GF-D8 (cell line): ENCODE measurements at places on chromosomes 5 and 9.

GRCh38 chr9:19028835-19029451, 4.1 kb downstream of the SAXO1 start:
- no peak for DNase-seq

GRCh38 chr5:85921590-85921989, 696.2 kb upstream of the COX7C start:
- no peak for DNase-seq

- DNase-seq: no peak
Measured at GRCh38 chr5:55278778-55279177, 28.7 kb downstream of the DHX29 start.

- no peak for DNase-seq
Measured at GRCh38 chr5:133706506-133707430, 94.4 kb upstream of the FSTL4 start.

DNA sequence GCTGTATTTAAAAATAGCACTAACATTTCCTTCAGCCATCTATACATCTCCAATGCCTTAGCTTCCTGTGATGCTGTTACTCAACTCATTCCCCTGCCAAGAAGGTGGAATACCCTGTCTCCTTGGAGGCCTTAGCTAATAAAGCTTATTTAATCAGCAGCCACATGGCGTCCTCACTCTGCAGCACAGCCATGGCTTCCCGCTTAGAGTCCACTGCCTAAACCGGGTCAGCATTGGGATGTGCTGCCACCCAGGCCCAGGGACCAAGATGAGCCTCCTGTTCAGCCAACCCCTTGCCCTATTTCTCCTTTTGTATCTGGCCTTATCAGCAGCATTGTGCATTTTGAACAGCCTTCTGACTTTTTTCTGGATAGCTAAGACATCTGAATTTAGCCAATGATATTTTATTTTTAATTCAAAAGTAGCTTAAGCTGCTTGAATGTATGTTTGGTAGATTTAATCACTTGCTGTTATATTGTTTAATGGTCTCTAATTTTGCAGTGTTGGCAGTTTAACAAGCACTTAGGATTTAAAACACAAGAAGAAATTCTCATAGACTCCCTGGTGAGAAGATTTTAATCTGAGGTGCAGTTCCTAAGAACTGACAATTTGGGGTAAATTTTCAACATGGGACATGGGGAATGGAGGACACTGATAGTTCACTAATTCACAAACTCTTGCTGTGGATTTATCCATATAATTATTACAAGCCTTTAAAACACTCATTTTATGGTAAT, 113.0 kb downstream of the RPS23 start:
- no peak for DNase-seq
